Kidney (tissue), 22 donors: ENCODE measurements at places on chromosomes 1 and 21.

DNA sequence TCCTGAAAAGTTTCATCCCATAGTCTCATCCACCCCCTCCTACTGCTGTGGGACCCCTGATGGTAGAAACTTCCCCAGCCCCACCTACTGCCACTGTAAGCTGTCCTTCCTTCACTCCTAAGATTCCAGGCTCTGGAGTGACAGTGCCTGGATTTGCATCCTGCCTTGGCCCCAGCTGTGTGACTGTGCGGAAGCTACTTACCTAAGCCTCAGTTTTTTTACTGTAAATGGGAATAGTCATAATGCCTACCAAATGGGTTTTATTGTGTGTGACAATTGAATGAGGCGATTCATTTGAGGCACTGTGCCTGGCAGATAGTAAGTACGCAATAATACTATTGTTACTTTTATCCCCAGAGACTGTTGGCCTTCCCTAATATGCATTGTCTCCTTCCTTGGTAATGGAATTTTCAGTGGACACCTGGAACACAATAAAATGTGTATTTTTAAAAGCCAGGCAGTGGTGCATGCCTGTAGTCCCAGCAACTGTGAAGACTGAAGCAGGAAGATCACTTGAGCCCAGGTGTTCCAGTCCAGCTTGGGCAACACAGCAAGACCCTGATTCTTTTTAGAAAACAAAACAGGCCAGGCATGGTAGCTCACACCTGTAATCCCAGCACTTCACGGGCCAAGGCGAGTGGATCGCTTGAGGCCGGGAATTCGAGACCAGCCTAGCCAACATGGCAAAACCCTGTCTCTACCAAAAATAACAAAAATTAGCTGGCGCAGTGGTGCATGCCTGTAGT lies 55.0 kb upstream of the ZNF326 start:
- H3K4me3 ChIP-seq, result no peak overlapping the region
- DNase-seq, result no peak
- H3K27ac ChIP-seq, result no peak overlapping the region
- no peaks in the 10 kb centered on the region for H3K27me3 ChIP-seq
- peaks cover 3% of the 10 kb centered on the region for H3K4me1 ChIP-seq
- H3K36me3 ChIP-seq, result peaks cover under 1% of the 10 kb centered on the region

GRCh38 chr1:70754701-70755100 lies 292.9 kb downstream of the PTGER3 start:
- DNase-seq, result no peak
- H3K36me3 ChIP-seq, result no peaks in the 10 kb centered on the region
- no peak overlapping the region for H3K4me3 ChIP-seq
- H3K27ac ChIP-seq, result no peak overlapping the region
- peaks cover 10% of the 10 kb centered on the region for H3K4me1 ChIP-seq
- no peaks in the 10 kb centered on the region for H3K27me3 ChIP-seq

- no peaks in the 10 kb centered on the region for H3K27me3 ChIP-seq
- no peak overlapping the region for H3K27ac ChIP-seq
- no peak overlapping the region for H3K4me3 ChIP-seq
- no peak for DNase-seq
- H3K36me3 ChIP-seq, result no peaks in the 10 kb centered on the region
These were observed 35.5 kb downstream of the EPHA2 start for GRCh38 chr1:16120407-16120806.

DNA sequence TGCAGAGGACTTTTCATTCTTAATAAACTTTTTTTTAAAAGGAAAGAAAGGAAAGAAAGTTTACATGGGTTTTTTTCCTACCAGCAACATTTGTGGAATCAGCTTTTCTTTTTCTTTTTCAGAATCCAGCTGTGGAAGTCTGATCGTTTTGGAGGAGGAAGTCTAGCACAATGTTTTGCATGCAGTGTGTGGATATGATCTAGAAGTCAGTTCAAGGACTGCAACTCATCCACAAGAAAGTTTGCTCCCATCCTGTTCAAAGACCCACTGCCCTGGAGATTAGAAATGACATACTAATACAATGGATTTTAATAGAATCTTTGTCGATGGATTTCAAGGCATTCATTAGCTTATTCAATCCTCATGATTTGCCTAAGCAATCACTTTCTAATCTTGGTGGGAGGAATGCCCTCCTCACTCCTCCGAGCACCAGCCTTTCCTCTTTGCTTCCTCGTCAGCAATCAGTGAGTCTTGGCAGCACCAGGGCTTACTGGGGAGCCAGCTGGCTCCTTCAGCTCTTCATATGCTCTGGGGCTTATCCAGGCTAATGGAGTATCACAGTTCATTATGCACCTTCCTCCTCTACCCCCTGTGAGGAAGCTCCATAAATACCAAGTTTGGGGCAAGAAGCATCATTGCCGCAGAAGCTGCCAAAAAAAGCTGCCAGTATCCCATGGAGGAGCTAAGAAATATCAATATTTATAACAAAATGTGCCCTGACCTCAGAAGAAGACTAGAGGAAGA lies 392.3 kb upstream of the PKN2 start:
- no peak for DNase-seq
- no peak overlapping the region for H3K27ac ChIP-seq
- H3K36me3 ChIP-seq, result no peaks in the 10 kb centered on the region
- H3K4me1 ChIP-seq, result no peaks in the 10 kb centered on the region
- no peak overlapping the region for H3K4me3 ChIP-seq

DNA sequence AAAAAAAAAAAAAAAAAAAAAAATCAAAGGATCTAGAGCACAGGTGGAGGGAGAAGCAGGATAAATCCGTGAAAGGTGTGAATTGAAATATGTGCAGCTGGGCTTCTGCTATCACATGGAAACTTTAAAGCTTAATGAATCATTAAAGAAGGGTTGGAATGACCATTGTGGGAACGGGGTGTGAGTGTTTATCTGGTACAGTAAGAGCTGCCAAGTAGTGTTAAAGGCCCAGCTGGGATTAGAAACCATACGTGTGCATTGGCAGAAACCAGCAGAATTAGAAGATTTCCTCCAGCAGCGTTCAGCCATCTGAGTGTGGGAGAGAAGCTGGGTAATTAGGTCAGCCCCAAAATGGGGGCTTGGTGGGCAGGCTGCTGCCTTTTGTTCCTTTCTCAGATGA lies 13.5 kb downstream of the FALEC start:
- H3K4me3 ChIP-seq, result no peak overlapping the region
- H3K27ac ChIP-seq, result no peak overlapping the region
- H3K4me1 ChIP-seq, result no peaks in the 10 kb centered on the region
- no peak for DNase-seq
- no peaks in the 10 kb centered on the region for H3K27me3 ChIP-seq

- H3K27ac ChIP-seq, result no peak overlapping the region
- no peaks in the 10 kb centered on the region for H3K27me3 ChIP-seq
- no peak for DNase-seq
- H3K4me3 ChIP-seq, result no peak overlapping the region
These were observed 63.7 kb upstream of the B3GALNT2 start for GRCh38 chr1:235567812-235568503.

DNA sequence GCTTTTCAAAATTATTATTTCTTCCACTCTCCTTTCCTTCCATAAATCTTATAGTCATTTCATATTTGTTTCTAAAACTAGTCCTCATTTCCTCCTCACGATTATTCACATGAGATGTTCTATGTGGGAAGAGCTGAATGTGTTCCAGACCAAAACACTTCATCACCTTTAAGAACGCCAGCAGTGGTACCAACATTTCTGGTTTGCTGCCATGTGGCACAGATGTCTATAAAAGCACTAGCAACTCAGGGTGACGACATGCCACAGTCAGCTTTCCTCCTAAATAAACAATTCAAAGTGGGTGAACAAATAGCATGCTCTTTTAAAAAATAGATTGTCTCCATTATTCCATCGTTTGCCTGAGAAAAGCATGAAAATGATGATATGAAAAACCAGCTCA lies 1217.8 kb upstream of the ADGRL2 start:
- DNase-seq, result no peak
- no peaks in the 10 kb centered on the region for H3K27me3 ChIP-seq
- no peaks in the 10 kb centered on the region for H3K36me3 ChIP-seq

- DNase-seq, result no peak
- H3K4me3 ChIP-seq, result no peak overlapping the region
- H3K27me3 ChIP-seq, result no peaks in the 10 kb centered on the region
- H3K27ac ChIP-seq, result no peak overlapping the region
These were observed 4.1 kb upstream of the TAGLN2 start for GRCh38 chr1:159929155-159930051.
